ENCODE measurements at places on chromosomes 1 and 21.

DNA sequence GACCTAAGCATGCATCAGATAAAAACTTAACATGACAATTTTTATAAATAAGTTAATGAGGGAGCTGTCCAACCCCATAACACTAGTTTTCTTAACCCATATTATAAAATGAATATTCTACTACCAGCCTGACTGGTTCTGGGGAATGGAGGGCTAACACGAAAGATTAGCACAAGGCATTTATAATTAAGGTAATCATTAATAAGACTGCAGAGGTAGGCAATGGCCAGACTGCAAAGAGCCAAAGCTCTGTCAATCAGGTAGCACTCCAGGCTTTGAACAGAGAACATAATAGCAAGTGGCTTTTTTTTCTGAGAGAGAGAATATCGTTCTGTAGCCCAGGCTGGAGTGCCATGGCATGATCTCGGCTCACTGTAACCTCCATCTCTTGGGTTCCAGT lies 20.6 kb upstream of the TMEM35B start:
- no peak overlapping the region for H3K27ac ChIP-seq
- H3K27me3 ChIP-seq, result no peaks in the 10 kb centered on the region
- no peak overlapping the region for H3K4me3 ChIP-seq
- peaks cover 11% of the 10 kb centered on the region for H3K36me3 ChIP-seq

- H3K27ac ChIP-seq, result no peak overlapping the region
- H3K27me3 ChIP-seq, result no peaks in the 10 kb centered on the region
- no peaks in the 10 kb centered on the region for H3K4me1 ChIP-seq
- H3K4me3 ChIP-seq, result no peak overlapping the region
Observed at GRCh38 chr1:178417858-178418257, 78.9 kb downstream of the CLEC20A start.

DNA sequence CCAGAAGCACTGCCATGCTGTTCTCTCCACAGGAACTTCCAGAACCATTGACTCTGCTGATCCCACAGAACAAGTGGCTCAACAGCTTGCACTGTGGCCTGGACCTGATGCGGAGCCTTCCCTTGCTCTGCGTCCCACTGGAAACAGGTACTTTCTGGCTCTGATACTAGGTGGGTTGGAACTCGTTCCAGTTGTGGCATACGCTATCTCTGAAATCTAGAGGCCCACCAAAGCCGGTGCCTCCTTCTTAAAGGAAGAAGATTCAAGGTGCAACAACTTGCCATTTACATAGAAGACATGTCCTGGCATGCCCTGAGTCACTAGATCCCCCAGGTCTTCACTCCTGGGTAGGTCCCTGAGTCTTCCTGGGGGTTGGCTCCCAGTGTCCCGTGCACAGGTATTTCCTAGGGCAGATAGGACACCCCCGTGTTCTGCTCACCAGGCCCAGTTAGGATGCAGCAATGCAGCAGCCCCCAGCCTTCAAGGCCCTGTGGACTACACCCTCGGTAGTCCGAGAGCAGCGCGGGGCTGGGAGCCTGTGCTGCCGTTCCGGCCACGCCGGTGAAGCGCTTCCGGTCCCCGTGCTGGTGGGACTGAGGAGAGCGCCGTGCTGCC lies 10.8 kb upstream of the PCBP3 start:
- no peak for DNase-seq
- H3K36me3 ChIP-seq, result no peaks in the 10 kb centered on the region
- H3K4me1 ChIP-seq, result no peaks in the 10 kb centered on the region
- peaks cover 10% of the 10 kb centered on the region for H3K27me3 ChIP-seq

- peaks cover 6% of the 10 kb centered on the region for H3K36me3 ChIP-seq
- H3K4me3 ChIP-seq, result peak overlapping the region; percentile 90
- DNase-seq, result no peak
- peak overlapping the region; percentile 100 for H3K27ac ChIP-seq
Observed at GRCh38 chr1:40710581-40711315, 19.2 kb downstream of the NFYC start.

DNA sequence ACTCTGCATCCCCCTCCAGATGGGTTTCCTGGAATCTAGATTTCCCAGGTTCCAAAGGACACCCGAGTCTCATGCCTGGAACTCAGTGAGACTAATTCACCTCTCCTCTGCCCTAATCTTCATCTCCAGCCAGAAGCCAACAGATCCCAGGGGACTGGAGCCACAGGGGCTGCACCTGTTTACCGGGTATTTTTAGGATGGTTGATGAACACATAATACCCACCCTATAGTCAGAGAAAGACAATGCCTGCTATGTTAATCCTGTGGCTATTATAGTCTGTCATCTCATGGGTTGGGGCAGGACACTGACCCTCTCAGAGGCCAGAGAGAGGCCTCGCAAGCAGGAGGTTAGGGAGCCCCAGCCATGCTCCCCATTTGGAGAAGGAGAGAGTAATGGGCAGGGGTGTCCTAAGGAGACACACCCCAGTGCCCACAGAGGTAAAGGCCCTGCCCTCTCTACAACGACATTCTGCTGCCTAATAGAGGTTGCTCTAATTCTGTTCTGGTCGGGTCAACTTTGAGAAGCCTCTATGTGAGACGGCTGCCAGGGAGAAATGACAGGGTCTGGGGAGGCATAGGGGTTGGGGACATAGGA lies 1.0 kb upstream of the TNNI1 start:
- H3K27ac ChIP-seq, result no peak overlapping the region
- no peak for DNase-seq
- peaks cover 2% of the 10 kb centered on the region for H3K4me1 ChIP-seq
- no peaks in the 10 kb centered on the region for H3K36me3 ChIP-seq

GRCh38 chr1:25096307-25097150 lies 135.8 kb downstream of the SYF2 start:
- H3K27ac ChIP-seq, result no peak overlapping the region
- H3K4me1 ChIP-seq, result peaks cover 3% of the 10 kb centered on the region
- H3K4me3 ChIP-seq, result no peak overlapping the region
- no peak for DNase-seq
- peaks cover 26% of the 10 kb centered on the region for H3K27me3 ChIP-seq
- peaks cover 1% of the 10 kb centered on the region for H3K36me3 ChIP-seq

DNA sequence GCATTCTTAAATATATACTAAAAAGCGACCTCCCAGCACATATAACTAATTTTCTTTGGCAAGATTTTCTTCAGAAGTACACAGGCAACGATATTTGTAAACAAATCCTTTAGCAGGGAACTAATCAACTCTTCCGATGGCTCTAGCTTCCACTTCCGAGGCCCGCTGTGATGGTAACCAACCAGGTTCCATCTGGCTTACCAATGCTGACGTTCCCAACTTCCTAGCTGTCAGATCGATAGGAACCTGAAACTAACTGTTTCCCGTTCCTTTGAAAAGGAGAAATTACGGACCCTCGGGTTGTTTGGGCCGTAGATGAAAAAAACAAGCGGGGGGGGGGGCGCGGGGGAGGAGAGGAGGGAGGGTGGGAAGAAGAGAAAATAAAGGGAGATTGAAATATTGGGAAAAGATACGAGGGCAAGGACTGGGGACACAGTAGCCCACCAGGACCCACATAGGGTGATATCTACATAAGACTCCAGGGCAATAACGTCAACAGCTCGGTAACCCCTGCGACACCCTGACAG lies 513 bp downstream of the GTF2B start:
- H3K4me3 ChIP-seq, result peak overlapping the region; percentile 98
- H3K36me3 ChIP-seq, result peaks cover 6% of the 10 kb centered on the region
- DNase-seq, result peak; percentile 18
- H3K27me3 ChIP-seq, result no peaks in the 10 kb centered on the region

DNA sequence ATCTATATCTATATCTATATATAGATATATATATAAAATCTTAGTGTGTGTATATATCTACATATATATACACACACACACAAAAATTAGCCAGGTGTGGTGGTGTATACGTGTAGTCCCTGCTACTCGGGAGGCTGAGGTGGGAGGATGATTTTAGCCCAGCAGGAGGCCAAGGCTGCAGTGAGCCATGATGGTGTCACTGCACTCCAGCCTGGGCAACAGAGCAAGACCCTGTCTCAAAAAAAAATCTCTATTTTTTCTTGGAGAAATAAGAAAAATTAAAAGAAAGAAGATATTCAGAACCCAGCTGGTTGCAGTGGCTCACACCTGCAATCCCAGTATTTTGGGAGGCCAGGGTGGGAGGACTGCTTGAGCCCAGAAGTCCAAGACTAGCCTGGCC lies 65.4 kb upstream of the MUTYH start:
- H3K36me3 ChIP-seq, result no peaks in the 10 kb centered on the region
- peaks cover 5% of the 10 kb centered on the region for H3K4me1 ChIP-seq
- H3K27ac ChIP-seq, result no peak overlapping the region
- H3K4me3 ChIP-seq, result no peak overlapping the region

DNA sequence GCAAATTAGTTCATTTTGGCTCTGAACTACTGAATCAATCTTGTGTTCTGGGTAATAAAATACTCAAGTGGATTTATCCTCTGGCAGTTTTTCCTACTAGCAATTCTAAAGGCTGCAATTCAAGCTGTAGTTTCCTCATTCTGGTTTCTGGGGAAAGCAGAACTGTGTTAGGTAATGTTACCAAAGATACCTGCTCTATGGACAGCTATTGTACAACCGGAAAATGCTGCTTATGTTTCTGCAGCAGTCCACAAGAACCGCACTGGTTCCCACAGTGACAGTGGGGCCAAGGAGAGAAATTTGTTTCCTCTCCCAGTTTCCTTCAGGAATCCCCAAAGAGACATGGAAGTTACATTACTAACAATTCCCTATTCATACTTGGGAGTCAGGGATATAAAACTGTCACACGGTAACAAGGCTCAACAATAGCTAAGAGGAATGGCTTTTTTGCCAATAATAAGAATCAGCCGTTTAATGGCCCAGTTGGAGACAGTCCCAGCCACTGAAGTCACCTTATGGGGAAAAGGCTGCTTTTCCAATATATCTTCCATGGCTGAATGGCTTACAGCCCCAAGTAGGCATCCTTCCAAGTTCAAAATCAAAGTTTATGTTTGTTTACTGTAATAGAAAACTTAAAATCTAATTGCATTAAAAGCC lies 52.6 kb downstream of the PCNX2 start:
- peaks cover 45% of the 10 kb centered on the region for H3K4me1 ChIP-seq
- H3K27me3 ChIP-seq, result no peaks in the 10 kb centered on the region
- no peak overlapping the region for H3K4me3 ChIP-seq
- peaks cover 10% of the 10 kb centered on the region for H3K36me3 ChIP-seq
- no peak for DNase-seq
- peak overlapping the region; percentile 54 for H3K27ac ChIP-seq

GRCh38 chr1:28519946-28520725 lies 14.3 kb downstream of the RCC1 start:
- no peak for DNase-seq
- H3K27me3 ChIP-seq, result no peaks in the 10 kb centered on the region
- peak overlapping the region; percentile 73 for H3K27ac ChIP-seq
- peaks cover 12% of the 10 kb centered on the region for H3K36me3 ChIP-seq

GRCh38 chr1:108646648-108647269 lies 14.1 kb downstream of the HENMT1 start:
- H3K36me3 ChIP-seq, result no peaks in the 10 kb centered on the region
- no peak for DNase-seq
- H3K27me3 ChIP-seq, result no peaks in the 10 kb centered on the region
- H3K27ac ChIP-seq, result peak overlapping the region; percentile 9

DNA sequence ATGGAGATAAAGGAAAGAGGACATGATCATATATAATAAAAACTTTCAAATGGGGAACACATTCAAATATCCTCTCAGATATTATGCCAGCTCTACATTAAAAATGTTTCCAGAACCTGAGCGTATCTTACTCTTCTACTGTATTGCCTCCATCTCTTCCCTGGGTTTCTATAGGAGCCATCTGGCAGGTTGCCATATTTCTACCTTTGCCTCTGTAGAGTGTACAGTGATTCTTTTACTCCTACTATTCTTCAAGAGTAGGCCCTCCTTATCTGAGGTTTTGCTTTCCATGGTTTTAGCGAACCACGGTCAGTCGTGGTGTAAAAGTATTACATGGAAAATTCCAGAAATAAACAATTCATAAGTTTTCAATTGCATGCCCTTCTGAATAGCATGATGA lies 259.5 kb downstream of the GRIK1 start:
- H3K27me3 ChIP-seq, result no peaks in the 10 kb centered on the region
- no peaks in the 10 kb centered on the region for H3K4me1 ChIP-seq
- DNase-seq, result no peak
- no peak overlapping the region for H3K4me3 ChIP-seq

GRCh38 chr1:98325646-98326440 lies 335.7 kb upstream of the SNX7 start:
- H3K27me3 ChIP-seq, result no peaks in the 10 kb centered on the region
- H3K36me3 ChIP-seq, result no peaks in the 10 kb centered on the region
- H3K27ac ChIP-seq, result no peak overlapping the region
- DNase-seq, result no peak

GRCh38 chr1:45456531-45456930 lies 34.4 kb downstream of the TESK2 start:
- no peak for DNase-seq
- H3K27ac ChIP-seq, result no peak overlapping the region
- no peaks in the 10 kb centered on the region for H3K4me1 ChIP-seq
- no peak overlapping the region for H3K4me3 ChIP-seq
- peaks cover 2% of the 10 kb centered on the region for H3K36me3 ChIP-seq
- no peaks in the 10 kb centered on the region for H3K27me3 ChIP-seq

GRCh38 chr1:35573198-35574124 lies at the start of gene TFAP2E:
TSS of gene TFAP2E (plus strand) at chr1:35573314. CDS start at chr1:35573578, 264 bp downstream.
- DNase-seq, result no peak
- H3K27me3 ChIP-seq, result peaks cover 82% of the 10 kb centered on the region
- H3K36me3 ChIP-seq, result no peaks in the 10 kb centered on the region
- H3K4me1 ChIP-seq, result peaks cover 17% of the 10 kb centered on the region
- peak within 1 kb of the TSS; percentile 53 for H3K4me3 ChIP-seq
- H3K27ac ChIP-seq, result no peak within 1 kb of the TSS

GRCh38 chr1:242219298-242219901 lies 220.5 kb upstream of the MAP1LC3C start:
- H3K4me1 ChIP-seq, result peaks cover under 1% of the 10 kb centered on the region
- peaks cover 13% of the 10 kb centered on the region for H3K36me3 ChIP-seq
- no peak overlapping the region for H3K27ac ChIP-seq
- no peak for DNase-seq
- H3K27me3 ChIP-seq, result peaks cover 18% of the 10 kb centered on the region

DNA sequence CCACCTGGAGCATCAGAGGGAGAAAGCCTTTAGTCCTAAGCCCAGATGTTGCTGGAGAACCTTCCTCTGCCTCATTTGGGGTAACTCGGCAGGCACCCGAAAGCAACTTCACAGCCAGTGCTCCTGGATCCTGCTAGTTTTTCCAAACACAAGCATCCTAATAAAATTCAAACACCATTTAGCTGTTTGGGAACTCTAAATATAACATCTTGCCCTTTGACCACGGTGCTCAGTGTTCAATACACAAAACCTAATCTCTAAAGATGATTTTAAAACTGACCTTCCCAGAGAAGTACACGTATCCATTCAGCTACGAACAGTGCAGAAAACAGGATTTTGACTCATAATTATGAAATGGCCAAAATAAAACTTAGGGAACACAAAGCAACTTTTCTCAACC lies 40.3 kb downstream of the PROX1 start:
- peak overlapping the region; percentile 3 for H3K27ac ChIP-seq
- H3K4me3 ChIP-seq, result peak overlapping the region; percentile 3
- peaks cover 27% of the 10 kb centered on the region for H3K36me3 ChIP-seq
- H3K4me1 ChIP-seq, result peaks cover 45% of the 10 kb centered on the region

GRCh38 chr1:186152620-186153239 lies 222.3 kb downstream of the TPR start:
- no peak overlapping the region for H3K4me3 ChIP-seq
- no peaks in the 10 kb centered on the region for H3K4me1 ChIP-seq
- no peaks in the 10 kb centered on the region for H3K36me3 ChIP-seq
- H3K27me3 ChIP-seq, result no peaks in the 10 kb centered on the region
- DNase-seq, result no peak
- no peak overlapping the region for H3K27ac ChIP-seq

Data from progenitor cell of endocrine pancreas (in vitro differentiated cells).